ENCODE measurements at places on chromosomes 7 and 10. TPM values are rescaled to one million over a fixed set of nuclear protein-coding genes. Genes with fewer than 3 reads are reported as not detected.

TRIM73 gene
- total RNA-seq, result 6.4 TPM

KLHDC10 gene
- total RNA-seq, result 13.2 TPM

PDE1C gene
- 14.1 TPM for total RNA-seq

SEMA3E gene
- total RNA-seq, result 5.9 TPM

ZNF804B gene
- not detected for total RNA-seq

MET gene
- 118 TPM for total RNA-seq

DNA sequence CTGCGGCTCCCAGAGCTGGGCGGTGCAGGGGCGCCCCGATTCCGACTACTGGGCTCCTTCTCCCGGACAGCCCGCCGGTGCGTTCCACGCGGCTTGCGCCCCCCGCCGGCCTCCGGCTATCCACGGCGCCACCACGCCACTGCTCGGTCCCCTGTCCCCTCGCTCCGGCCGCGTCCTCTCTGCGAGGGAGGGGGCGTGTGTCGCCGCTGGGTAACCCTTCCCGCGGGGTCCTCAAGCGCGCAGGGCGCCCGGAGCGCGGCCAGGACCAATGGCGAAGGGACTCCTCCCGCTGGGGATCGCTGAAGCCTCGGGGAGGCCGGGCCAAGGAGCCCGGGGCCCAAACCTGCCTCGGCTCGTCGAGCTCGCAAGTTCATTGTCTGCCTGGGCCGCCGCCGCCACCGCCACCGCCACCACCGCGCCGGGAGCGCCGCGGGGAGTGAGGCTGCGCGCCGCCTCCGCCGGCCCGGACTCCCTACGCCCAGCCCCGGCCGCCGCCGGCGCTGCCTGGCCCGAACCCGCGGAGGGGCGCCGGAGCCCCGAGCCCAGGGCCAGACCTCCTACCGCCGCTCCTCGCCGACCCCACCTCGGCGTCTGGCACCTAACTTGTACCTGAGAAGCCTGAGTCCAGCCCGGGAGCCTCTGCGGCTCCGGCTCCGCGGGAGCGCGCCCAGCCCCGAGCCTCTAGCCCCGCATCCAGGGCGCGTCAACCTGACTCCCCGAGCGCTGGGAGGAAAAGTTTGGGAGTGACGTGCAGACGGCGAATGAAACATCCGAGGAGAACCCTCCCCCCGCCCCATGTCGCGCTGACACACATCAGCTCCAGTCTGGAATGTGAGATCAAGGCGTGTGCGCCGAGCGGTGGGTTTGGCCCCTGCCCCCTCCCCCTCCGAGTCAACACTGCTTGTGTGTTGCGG is at the start of gene CHST15:
CHST15 (minus strand) TSS at position 739 of the 914 bp plus-strand sequence. CDS start 47,386 bp downstream, outside the sequence.
- H3K27ac ChIP-seq, result peak within 1 kb of the TSS; percentile 46
- peaks cover 14% of the 10 kb centered on the region for H3K4me1 ChIP-seq
- H3K36me3 ChIP-seq, result no peaks in the 10 kb centered on the region
- peak within 1 kb of the TSS; percentile 87 for H3K4me3 ChIP-seq
- no peaks in the 10 kb centered on the region for H3K27me3 ChIP-seq

DNA sequence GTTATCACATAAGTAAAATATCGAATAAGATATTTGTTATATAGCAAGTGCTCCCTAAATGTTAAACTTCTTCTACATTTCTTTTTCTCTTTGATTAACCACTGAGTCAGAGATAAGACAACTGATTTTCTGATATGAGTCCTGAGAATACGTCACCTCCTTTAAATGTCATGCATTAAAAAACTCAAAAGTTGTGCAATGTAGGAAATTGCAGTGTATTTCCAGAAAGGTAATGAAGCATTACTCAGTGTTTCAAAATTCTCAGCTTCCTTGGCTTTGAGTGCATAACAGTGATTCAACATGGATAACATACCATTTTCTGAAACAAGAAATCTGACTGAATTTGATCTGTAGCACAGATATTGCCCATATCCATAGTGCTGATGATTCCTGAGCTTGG is 155.8 kb downstream of the BMPER start:
- peak; percentile 52 for DNase-seq
- peak overlapping the region; percentile 45 for H3K27ac ChIP-seq
- peaks cover 5% of the 10 kb centered on the region for H3K4me1 ChIP-seq
- H3K4me3 ChIP-seq, result no peak overlapping the region

DNA sequence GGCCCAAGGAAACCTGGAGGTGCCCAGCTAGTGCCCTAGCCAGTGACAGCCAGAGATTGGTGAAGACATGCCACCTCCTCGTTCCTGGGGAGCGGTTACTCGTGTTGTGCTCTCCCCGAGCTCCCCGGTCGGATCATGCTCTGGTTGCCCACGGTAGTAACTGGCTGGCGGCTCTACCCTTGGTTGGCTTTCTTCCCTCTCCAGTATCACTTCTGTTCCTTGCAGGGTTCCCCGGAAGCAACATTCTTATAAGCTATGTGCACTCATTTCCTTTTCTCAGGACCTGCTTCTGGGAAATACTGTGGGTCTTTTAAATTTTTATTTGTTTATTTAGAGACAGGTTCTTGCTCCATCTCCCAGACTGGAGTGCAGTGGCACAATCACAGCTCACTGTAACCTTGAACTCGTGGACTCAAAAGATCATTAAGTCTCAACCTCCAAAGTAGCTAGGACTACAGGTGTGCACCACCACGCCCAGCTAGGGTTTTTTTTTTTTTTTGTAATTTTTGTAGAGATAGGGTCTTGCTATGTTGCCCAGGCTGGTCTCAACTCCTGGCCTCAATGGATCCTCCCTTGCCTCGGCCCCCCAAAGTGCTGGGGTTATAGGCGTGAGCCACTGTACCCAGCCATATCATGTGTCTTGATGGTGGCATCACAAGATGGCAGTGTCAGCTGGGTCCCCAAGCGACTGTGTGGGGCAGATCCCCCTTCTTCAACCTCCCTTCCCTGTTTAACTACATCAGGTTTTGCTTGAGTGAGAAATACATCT is 6.9 kb upstream of the CALHM1 start:
- no peak overlapping the region for H3K27ac ChIP-seq
- H3K36me3 ChIP-seq, result no peaks in the 10 kb centered on the region
- no peaks in the 10 kb centered on the region for H3K4me1 ChIP-seq

GRCh38 chr10:23376229-23376655 is 31.6 kb upstream of the C10orf67 start:
- no peaks in the 10 kb centered on the region for H3K27me3 ChIP-seq
- H3K4me1 ChIP-seq, result no peaks in the 10 kb centered on the region
- no peak for DNase-seq

DNA sequence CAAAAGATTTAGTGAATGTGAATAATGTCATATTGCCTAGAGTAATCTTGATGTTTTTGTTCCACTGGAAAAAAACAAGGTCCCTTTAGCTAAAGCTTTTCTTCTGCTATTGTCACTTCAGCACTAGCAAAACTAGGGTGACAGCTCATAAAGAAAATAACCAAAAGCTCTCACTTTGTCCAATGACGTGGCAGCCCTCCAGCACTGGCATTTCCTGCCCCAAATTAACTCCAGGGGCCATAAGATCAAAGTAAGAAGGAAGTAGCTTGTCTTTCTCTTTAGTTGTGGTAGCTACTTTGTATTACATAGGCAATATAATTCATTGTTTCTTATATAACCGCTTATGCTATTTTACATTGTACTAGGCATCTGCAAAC is 47.3 kb downstream of the LRRN3 start:
- no peaks in the 10 kb centered on the region for H3K27me3 ChIP-seq
- no peaks in the 10 kb centered on the region for H3K36me3 ChIP-seq
- H3K4me1 ChIP-seq, result peaks cover 19% of the 10 kb centered on the region
- H3K4me3 ChIP-seq, result no peak overlapping the region

- no peak overlapping the region for H3K27ac ChIP-seq
- no peaks in the 10 kb centered on the region for H3K27me3 ChIP-seq
- no peak for DNase-seq
- no peak overlapping the region for H3K4me3 ChIP-seq
- H3K36me3 ChIP-seq, result no peaks in the 10 kb centered on the region
- no peaks in the 10 kb centered on the region for H3K4me1 ChIP-seq
These were observed 164.9 kb downstream of the ELMO1 start for GRCh38 chr7:37283716-37284115.

- peak; percentile 5 for DNase-seq
- H3K4me1 ChIP-seq, result peaks cover 19% of the 10 kb centered on the region
- H3K27ac ChIP-seq, result peak overlapping the region; percentile 89
These were observed 760 bp downstream of the THNSL1 start for GRCh38 chr10:25017154-25017590.

- H3K27ac ChIP-seq, result no peak overlapping the region
- peak; percentile 57 for DNase-seq
- no peak overlapping the region for H3K4me3 ChIP-seq
- peaks cover 8% of the 10 kb centered on the region for H3K36me3 ChIP-seq
- peaks cover 22% of the 10 kb centered on the region for H3K4me1 ChIP-seq
- no peaks in the 10 kb centered on the region for H3K27me3 ChIP-seq
These were observed 147.5 kb downstream of the RTKN2 start for GRCh38 chr10:62121187-62121530.

DNA sequence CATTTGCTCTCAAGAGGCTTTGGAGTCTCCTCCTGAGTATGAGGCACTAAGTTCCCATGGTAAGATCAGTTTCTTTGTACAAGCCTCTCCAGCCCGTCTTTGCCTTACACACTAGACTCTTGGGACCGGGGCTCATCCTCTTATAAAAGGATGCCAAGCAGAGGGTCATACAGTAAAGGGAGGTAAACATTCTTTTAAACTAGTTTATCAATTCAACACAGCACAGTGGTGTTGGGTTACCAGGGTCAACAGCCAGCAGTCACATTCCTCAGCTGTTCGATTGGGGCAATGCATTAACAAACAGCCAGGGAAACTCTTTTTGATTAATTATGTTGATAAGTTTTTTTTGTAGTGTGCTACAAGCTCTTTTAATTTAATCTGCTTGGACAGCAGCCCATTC is 37.8 kb downstream of the HHEX start:
- DNase-seq, result no peak
- no peak overlapping the region for H3K4me3 ChIP-seq
- H3K27ac ChIP-seq, result no peak overlapping the region
- H3K4me1 ChIP-seq, result no peaks in the 10 kb centered on the region

DNA sequence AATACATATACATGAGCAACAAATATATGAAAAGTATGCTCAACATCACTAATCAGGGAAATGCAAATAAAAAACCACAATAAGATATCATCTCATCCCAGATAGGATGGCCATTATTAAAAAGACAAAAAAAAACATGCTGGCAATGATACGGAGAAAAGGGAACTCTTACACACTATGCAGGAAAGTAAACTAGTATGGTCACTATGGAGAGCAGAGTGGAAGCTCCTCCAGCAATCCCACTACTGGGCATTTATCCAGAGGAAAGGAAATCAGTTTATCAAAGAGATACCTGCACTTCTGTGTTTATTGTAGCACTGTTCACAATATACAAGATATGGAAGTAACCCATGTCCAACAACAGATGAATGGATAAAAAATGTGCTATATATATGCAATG is 217.5 kb downstream of the SDK1 start:
- no peaks in the 10 kb centered on the region for H3K27me3 ChIP-seq
- no peaks in the 10 kb centered on the region for H3K4me1 ChIP-seq
- no peak for DNase-seq
- no peak overlapping the region for H3K4me3 ChIP-seq
- H3K27ac ChIP-seq, result no peak overlapping the region
- H3K36me3 ChIP-seq, result no peaks in the 10 kb centered on the region

- H3K4me3 ChIP-seq, result no peak overlapping the region
- no peak overlapping the region for H3K27ac ChIP-seq
- H3K36me3 ChIP-seq, result no peaks in the 10 kb centered on the region
- H3K27me3 ChIP-seq, result no peaks in the 10 kb centered on the region
- no peak for DNase-seq
- peaks cover 18% of the 10 kb centered on the region for H3K4me1 ChIP-seq
These were observed 239.0 kb downstream of the REEP3 start for GRCh38 chr10:63760034-63760707.

GRCh38 chr7:145474009-145474686 is 638.3 kb upstream of the TPK1 start:
- DNase-seq, result no peak
- H3K27me3 ChIP-seq, result no peaks in the 10 kb centered on the region
- no peak overlapping the region for H3K4me3 ChIP-seq
